ENCODE measurements at places on chromosomes 6 and 20.
A peak's percentile ranks its signal among the peaks of the same experiment; 100 is the strongest.

DNA sequence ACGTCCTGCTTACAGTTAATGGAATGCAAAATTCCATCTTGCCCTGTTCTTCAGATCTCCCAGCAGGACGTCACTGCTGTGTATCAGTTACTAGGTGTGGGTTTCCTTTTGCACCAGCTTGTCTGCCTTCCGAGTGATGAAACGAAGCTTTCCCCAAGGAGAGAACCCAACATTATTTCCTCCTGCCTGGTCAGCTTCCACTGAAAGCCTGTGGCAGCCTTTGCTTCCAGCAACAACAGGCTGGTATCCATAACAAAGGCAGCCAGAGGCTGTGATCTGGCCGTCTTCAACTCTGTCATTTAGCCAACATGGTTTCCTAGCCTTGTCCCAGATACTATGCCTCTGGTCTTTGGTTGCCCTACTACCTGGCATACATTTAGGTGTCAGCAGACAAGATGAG, 78.9 kb upstream of the HEY2 start:
- no peak for DNase-seq

DNA sequence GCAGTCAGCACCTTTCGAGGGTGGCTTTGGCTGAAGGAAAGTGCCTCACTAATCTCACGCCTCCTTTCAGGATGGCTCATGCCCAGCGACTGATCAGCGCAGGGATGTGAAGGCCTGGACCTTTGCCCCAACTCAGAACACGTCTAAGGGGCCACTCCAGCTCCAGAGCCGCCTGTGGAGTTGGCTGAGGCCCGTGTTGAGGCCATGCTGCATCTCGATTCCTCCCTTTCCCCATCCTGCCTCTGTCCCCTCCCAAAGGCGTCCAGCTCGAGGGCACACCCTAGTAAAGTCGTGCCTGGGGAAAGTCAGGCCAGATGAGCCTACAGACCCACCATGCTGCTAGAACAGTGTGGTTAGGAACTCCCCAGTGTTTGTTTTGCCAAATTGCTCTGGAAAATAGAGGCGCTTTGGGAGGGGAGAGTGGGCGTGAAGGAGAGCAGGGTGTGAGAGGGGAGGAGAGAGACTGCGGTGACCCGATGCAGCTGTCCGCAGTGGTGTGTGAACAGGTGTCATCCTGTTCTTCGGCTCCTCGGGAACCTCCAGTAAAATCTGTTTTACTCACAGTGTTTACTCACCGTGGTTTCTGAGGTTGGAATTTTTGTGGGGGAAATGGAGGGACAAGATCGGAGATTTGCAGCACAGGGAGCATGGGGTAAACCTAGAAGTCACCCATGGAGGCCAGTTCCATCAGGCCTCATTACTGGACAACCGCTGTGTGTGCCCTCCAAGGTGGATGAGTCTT, 85.0 kb upstream of the PMEPA1 start:
- no peak for DNase-seq

DNA sequence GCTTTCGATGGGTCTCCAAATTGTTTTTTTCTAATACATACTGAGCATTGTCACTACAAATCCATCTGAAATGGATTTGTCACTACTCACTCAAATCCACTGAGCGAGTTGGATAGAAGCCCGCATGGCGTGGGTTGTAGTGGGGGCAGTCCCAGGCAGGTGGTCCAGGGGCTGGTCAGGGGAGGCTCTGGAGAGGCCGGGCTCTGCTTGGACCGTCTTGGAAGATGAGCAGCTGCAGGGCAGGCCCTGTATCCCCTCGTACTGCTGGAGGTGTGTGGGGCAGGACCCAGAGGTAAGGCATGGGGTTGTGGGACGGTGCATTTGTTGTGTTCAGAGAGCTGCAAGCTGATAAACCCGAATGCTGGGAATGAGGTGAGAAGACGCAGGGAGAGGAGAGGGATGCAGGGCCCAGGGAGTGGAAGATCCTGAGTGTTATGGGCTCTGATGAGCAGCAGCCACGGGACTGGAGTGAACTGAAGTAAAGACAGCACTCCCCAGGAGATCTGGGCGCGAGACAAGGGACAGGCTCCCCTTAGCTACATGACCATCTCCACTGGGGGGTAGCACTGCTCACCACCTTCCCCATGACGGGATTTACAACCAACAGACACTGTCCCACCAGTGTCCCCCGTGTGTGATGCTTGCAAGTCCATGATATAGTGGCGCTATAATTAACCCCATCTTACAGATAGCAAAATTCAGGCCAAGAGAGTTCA, 45.9 kb downstream of the PSMG4 start:
- no peak for DNase-seq

DNA sequence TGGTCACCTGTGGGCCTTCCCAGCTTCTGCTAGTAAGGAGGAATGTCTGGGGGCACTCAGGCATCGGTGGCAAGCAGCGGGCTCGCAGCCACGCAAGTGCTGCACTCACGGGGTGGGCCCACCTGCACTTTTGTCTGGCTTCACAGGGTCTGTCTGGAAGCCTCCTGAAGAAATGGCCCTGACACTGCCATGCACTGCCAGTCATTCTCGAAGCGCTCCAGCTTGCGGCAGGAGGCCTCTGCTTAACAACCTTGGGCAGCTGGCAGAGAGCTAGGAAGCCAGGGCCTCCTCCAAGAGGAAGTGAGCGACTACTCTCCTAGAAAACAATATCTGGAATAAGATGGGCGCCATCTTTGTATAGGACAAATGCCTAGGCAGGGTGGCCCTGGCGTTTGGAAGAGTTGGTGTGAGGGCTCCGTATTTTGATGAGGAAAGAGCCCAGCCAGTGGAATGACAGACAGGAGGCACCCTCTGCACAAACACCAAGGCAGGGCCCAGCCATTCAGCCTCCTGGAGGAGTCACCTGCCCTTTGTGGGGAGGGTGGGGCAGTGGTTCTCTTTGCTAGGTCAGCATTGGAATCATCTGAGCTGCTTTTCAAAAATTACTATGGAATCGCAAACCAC, 113.9 kb downstream of the SYNDIG1 start:
- no peak for DNase-seq

- DNase-seq = no peak
Observed at GRCh38 chr6:168086066-168086465, 7.1 kb upstream of the FRMD1 start.

- DNase-seq = no peak
Observed at GRCh38 chr6:69865126-69865525, 1.2 kb upstream of the COL19A1 start.

GRCh38 chr6:108446629-108447150, 114.0 kb upstream of the FOXO3 start:
- DNase-seq = no peak

- DNase-seq = peak; percentile 8
Observed at GRCh38 chr6:70369332-70369950, 43.9 kb upstream of the FAM135A start.

DNA sequence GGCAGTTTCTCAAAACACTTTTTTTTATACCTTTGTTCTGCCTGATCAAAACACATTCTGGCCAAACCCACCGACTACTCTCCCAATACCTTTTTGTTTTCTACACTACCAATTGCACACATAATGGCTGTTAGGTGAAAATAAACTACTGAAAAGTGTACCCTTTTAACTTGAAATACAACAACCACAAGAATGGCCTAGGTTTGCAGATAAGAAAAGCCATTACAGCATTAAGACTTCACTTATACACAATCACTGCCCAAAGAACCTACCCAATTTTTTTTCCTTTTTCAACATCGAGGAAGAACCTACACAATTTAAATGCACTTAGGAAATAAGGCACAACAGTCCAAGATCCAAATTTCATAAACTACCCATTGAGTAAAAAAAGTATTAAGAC, 1.8 kb downstream of the SEC63 start:
- DNase-seq = no peak

DNA sequence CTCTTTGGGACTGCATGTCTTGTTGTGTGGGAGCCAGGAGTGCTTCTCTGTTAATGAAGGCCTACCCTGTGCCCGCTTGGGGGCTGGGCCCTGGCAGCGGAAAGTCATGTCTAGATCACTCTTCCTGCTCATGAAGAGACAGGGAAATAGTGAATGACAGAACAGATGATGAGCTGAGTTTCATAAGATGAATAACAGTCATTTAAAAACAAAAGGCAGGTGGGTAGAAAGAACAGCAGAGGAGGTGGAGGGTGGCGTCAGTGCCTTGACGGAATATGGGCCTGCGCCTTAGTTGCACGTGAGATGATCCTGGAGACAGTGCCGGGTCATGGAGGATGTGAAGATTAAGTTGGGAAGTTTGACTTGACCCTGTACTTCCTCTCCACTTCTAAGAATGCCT, 85.5 kb downstream of the ARID1B start:
- no peak for DNase-seq

DNA sequence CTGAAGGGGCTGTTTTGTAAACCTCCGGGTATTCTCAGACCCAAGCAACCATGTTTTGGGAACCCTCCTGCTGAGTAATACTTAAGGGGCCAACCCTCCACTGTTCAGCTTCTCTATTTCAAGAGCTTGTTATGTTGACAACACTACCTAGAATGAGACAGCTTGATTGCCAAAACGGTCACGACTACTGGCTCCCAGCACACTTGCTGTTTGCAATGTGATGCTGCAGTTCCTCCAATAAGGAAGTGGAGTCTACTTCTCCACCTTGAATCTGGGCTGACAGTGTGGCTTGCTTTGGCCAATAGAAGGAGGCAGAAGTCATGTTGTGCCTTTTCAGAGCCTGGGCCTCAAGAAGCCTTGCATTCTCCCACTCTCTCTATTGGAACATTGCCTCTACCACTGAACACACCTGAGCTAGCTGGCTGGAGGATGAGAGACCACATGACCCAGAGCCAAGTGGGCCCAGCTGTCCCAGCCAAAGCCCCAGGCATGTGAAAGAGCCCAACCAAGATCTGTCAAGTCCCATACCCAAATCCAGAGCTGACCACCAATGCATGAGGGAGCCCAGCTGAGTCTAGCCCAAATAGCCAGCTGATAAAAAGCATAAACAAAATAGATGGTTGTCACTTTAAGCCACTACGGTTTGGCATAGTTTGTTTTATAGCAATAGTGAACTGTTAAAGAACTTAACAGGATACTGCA, 108.0 kb downstream of the PRND start:
- no peak for DNase-seq

- no peak for DNase-seq
Observed at GRCh38 chr6:73088138-73088813, 137.0 kb downstream of the KHDC1L start.

DNA sequence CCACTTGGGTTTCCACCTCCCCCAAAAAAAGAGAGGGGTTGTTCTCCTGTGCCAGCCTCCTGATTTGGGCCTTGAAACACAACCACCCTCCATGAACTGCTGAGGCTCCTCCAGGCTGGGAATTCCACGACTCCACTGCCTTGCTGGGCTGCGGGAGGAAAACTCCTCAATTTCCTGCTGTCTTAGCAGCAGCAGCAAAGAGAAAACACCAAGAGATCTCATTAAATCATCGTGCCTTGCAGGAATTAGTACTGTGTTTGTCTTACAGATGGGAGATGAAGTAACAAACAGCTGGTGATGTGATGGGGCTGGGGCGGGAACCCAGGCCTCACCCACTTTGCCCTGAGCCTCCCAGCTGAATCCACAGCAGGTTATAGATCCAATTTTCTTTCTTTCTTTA, 29.0 kb downstream of the BPIFB1 start:
- DNase-seq = no peak

DNA sequence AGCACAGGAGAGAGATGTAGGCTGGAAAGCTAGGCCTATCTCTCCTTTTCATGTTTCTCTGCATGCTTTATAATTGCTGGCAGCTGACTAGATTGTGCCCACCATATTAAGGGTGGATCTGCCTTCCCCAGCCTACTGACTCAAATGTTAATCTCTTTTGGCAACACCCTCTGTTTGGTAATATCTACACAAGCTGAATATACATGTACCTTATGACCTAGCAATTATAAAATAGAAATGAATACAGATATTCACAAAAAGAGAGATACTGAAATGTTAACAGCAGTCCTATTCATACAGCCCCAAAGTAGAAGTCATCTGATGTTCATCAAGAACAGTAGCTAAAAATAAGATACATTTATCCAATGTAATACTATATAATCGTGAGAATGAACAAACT, 429.6 kb downstream of the EPM2A start:
- DNase-seq = no peak

DNA sequence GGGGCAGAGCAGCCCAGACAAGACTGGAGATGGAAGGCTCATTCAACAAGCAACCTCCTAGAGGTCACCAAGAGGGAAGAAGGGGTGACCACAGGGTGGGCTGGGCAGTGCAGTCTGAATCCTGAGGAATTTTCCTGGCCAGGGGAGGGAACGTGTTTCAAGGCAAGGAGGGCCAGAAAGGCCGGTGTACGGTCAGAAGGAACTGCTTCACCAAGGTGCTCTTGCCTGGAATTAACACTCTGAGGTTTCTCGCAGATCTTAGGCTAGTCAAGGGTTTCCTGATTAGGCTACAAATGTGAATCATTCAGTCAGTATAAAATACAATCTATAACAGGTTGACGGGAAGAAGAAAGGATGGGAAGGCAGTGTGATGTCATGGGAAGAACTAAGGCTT, 199.3 kb downstream of the LRFN2 start:
- DNase-seq = no peak

DNA sequence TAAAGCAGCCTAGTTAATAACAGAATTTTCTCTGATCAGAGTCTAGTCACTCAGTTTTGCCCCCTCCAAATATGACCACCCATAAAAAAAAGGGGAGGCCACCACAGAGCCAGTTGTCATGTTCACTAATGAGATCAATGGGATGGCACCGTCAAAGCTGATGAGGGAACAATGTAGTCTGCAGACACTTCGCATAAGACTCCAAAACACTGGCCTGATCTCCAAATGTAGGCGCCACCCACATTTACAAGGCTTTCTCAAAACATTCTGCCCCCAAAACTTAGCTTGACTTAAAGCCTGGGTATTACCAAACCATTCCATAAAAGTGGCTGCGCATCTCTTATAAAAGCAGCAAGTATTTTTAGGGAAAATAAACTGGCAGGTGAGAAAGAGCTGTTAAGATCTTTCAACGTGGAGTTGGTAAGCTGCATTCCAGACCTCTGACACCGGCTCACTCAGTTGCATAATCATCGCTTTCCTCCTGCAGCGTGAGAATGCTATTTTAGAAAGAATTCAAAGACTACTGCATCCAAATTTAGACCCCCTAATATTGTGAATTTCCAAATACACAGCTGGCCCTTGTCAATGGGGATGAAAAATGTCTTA, 59.3 kb downstream of the TBC1D7 start:
- DNase-seq = no peak
